ENCODE measurements at places on chromosomes 16 and 17.

DNA sequence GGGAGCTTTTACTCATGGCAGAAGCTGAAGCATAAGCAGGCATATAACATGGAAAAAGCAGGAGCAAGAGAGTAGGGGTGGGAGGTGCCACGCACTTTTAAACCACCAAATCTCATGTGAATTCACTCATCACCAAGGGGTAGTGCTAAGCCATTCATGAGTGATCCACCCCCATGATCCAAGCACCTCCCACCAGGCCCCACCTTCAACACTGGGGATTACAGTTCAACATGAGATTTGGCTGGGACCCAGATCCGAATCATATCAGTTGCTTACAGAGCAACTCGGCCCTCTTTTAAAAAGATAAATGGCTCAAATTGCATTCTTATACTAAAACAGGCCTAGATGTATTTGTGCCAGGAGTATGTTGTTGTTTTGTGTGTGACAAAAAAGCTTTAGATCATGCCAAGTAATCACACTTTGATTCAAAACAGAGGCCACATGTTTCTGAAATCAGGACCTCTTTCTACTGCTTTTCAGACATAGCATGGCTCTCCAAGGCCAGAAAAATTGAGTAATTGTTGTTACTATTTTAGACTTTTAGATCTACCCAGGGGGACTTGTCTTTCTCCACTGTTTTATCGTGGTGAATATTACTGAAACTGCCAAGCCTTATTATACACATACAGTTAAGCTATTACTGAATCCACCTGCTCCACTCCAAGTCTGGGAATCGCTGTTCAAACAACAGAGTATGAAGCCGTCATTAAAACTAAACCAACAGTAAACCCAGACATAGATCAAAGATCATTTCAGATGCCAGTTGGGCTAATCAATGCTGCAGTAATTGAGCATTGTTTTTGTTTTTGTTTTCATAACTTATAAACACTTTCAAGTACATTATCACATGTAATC, 163.3 kb downstream of the KCNJ2 start:
- DNase-seq: no peak

- DNase-seq: no peak
These were observed 64.6 kb upstream of the CRHR1 start for GRCh38 chr17:45719335-45720071.

GRCh38 chr16:74455619-74456289, 34.5 kb upstream of the CLEC18B start:
- DNase-seq: no peak

GRCh38 chr17:76018340-76018680, 8.8 kb downstream of the EVPL start:
- DNase-seq: no peak
